ENCODE measurements at places on chromosomes 3 and 15.

GRCh38 chr15:68343579-68344225 lies 66.2 kb downstream of the FEM1B start:
- DNase-seq: no peak

GRCh38 chr3:32492684-32493436 lies 9.8 kb downstream of the CMTM6 start:
- DNase-seq: no peak

DNA sequence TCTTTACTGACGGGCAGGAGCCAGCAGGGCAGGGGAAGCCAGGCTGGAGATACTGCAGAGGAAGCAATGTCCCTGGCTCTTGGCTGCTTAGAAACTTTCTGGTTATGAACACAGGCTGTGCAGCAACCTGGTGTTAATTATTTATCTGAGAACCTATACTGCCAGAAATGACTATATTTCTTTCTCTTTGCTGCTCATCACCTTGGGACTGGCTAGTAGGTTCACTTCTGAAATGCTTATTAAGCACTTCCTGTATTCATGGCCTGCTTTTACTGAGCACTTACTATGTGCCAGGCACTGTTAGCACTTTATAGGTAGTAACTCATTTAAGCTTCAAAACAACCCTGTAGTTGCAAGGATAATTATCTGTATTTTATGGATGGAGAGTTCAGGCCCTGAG lies 57.6 kb downstream of the RAB11A start:
- DNase-seq: no peak

DNA sequence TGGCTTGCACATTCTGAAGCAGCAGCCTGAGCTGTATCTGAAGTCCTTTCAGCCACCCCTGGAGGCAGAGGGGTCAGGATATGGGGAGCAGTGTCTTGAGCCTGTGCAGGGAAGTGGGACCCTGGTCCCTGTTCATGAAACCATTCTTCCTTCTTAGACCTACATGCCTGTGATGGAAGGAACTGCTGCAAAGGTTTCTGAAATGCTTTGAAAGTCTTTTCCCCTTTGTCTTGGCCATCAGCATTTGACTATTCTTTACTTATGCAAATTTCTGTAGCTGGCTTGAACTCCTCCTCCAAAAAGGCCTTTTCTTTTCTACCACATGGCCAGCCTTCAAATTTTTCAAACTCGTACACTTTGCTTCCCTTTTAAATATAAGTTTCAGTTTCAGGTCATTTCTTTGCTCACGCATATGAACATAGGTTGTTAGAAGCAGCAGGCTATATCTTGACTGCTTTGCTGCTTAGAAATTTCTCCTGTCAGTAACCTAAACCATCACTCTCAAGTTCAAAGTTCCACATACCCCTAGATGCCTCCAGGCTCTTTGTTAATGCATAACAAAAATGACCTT lies 62.3 kb downstream of the GALK2 start:
- peak; percentile 10 for DNase-seq

DNA sequence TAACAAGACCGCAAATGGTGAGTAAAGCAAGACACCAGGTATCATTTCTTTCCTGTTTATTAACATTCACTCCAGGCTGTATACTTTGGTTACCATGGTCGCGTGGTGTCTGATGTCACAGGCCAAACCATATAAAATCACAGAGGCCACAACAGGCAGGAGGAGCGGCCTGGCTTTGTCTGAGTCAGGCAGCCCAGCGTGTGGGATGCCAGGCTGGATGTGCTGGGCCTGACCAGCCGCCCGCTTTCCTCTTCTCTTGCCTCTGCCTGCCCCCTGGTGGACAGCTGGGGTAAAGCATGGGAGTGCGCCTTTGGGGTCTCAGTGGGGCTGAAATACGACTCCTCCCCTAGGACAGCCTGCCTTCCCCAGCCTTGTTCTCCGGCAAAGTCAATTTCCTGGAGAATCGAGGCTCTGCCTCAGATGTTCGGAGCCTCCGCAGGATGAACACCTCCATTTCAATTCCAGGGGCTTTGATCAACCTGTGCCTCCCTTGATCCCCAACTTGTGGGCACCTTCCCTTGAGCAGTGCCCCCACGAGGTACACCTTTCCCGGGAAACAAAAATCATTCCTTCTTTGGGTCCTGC lies 78.2 kb downstream of the CCNL1 start:
- peak; percentile 78 for DNase-seq

DNA sequence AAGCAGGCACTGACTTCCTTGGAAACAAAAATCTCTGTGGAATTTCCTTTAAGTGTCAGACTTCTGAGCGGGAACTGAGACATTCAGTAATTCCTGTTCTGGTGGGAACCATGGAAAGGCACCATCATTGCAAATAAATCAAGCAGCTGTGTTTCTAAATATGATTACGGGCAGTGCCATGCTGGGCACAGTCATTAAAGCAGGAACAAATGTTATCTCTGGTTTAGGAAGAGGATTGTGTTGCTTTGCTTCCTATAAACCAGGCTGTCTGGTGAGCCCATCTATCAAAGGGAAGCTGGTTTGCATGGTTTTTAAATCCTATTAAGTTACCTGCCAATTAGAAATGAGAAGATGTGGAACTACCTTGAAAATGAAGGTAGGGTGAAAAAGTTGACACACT lies 86.7 kb downstream of the EBLN2 start:
- no peak for DNase-seq

GRCh38 chr3:44661189-44661588 lies 12.7 kb downstream of the ZNF35 start:
- DNase-seq: no peak

DNA sequence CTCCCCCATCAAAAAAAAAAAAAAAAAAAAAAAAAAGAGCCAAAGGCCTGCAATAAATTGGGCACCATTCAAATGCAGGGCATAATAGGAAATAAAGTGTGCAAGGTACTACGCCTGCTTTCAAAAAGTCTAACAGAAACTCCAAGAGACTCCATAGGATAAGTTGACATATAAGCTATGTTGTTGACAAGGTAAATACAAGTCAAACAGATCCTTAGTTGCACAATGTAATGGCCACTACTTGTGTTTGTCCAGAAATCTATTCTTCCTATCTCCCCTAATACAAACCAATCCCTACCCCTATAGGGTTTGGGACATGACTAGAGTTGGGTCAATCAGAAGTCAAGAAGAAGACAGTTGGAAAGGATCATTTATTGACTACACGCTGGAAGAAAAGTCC lies 16.0 kb downstream of the MAP4 start:
- no peak for DNase-seq

DNA sequence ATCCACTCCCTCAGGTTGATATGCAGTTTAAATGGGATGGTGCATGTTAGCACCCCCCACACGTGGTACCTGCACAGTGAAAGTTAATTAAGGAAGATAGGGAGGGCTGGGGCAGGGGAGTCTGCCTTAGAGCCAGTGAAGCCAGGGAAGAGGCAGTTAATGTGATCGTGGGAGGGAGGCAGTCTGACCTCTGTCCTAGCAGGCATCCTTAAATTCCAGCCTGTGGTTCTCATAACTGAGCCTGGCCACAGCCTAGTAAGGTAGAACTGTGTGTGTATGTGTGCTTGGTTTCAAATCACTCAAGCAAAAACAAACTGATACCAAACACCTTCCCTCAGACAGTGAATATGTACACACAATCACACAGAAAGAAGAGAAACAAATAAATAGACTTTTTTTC lies 319.1 kb upstream of the TLE3 start:
- no peak for DNase-seq

GRCh38 chr3:111299192-111299615 lies 227.6 kb downstream of the NECTIN3 start:
- DNase-seq: no peak

- DNase-seq: no peak
Measured at GRCh38 chr3:121730940-121731687, 18.4 kb downstream of the GOLGB1 start.

DNA sequence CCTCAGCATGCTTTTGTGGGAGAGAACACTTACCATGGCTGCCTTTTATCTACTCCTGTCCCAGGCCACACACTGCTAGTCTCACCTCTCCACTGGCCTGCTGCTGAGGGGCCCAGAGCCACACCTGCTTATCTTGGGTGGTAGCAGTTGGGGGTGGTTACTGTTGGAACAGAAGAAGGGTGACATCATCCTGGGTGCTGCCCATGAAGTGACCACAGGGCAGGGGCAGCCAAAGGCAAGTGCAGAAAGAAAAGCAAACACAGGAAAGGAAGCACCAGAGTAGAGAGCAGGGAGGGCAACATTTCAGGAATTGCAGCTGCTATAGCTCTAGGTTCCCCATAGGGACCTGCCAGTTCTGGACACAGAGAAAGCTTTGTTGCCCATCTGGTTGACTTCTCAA lies 345.2 kb downstream of the VPS13C start:
- DNase-seq: no peak

DNA sequence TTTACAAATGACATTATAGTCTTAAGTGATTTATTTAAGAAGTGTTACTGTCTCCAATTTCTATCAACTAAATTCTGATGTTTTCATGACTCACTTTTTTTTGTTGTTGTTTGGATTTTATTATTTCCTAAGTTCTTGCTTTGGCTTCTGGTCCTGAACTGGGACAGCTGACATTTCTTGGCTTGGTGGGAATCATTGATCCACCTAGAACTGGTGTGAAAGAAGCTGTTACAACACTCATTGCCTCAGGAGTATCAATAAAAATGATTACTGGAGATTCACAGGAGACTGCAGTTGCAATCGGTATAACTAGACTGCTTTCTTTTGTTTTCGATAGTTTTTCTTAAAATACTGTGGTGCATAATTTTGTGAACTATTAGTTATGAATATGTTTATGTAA lies 47.5 kb downstream of the ASTE1 start:
- DNase-seq: no peak

DNA sequence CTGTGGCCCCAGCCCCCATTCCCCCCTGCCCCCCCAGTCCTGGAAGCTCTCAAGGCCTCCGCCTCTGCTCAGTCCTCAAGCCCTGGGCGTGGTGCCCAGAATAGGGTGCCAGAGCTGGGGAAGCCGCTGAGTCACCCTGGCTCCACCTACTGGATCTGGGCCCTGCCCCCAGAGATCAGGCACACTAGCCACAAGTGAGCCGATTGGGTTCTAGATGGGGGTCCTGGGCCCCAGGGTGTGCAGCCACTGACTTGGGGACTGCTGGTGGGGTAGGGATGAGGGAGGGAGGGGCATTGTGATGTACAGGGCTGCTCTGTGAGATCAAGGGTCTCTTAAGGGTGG lies 5.7 kb downstream of the EIF4G1 start:
- DNase-seq: no peak

DNA sequence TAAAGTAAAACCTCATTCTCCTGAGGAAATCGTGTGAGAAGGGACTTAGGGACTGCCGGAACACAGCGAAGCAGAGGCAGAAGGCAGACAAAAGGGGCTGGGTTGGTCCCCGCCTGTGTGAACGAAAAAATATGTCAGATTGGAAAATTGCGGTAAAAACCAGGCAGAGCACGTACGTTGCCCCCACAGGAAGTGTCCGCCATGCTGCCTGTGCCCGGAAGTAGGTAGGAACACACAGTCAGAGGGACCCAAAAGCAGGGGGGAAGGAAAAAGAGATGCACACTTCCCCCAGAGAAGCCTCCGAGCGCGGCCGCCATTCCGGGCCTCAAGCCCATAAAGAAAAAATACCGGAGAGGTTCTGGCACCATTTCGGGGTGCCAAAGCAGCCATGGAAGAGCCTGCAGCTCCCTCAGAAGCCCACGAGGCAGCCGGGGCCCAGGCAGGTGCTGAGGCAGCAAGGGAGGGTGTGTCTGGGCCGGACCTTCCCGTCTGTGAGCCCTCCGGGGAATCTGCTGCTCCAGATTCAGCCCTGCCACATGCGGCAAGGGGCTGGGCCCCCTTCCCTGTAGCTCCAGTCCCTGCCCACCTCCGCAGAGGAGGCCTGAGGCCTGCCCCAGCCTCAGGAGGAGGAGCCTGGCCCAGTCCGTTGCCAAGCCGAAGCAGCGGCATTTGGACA lies at the start of gene MKRN3:
MKRN3 (plus strand) TSS at position 280 of the 676 bp plus-strand sequence; CDS start at position 389, 109 bp downstream.
- DNase-seq: peak; percentile 27

DNA sequence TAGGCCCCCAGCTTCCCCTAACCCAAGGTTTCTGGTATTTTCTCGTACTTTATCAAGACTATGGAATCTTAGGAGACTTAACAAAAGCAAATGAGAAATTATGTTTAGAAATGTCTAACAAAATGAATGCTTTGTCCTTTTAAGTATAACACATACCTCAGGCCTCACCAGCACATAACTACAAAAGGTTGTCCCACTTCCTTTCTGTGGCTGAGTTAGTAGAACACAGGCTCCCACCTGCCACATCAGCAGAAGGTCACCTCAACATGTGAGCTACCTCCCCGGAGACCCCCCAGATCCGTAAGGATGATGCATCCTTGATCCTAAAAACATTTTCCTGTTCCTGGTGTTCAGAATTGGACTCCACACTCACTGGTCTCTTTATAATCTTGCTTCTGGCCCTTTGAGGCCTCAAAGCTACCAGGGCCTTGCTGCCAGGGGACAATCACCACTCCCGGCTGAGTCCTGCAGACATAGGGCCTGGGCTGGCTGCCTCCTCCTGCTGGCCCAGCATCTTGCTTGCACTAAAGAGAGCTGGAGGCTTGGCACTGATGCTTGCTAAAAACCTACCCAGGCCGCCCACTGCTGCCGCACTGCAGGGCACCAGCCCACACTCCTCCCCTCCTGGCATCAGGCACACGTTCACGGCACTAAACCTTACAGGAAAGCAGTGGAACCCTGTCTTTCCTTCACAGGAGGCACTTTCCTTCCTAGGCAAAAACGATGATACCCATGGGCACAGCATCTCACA lies 2.9 kb downstream of the CCRL2 start:
- no peak for DNase-seq

- no peak for DNase-seq
Measured at GRCh38 chr15:81911022-81911971, 134.5 kb downstream of the MEX3B start.

- no peak for DNase-seq
Measured at GRCh38 chr3:68447885-68448284, 484.5 kb downstream of the TAFA4 start.

- no peak for DNase-seq
Measured at GRCh38 chr15:38991126-38991525, 426.5 kb upstream of the RASGRP1 start.

GRCh38 chr3:136893848-136894443 lies 31.9 kb downstream of the NCK1 start:
- DNase-seq: no peak

DNA sequence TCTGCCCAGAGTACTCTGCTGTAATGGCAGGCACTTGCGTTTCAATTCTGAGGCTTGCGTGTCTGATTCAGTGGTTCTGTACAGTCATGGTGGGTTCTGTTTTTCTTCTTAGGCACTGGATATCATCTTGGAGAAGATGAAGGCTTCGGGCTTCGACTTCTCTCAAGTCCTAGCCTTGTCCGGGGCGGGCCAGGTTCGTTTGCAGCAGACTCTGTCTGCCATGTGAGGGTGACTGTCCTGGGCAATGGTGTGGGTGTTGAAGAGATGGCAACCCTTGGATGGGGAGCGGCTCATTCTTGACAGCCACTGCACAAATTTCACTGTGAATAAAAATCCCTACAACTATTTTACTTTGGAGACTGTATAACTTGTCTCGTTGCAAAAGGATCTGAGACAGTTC lies 16.2 kb downstream of the XYLB start:
- no peak for DNase-seq

- DNase-seq: peak; percentile 19
Measured at GRCh38 chr3:142904639-142905436, 16.0 kb upstream of the PCOLCE2 start.

- DNase-seq: no peak
Measured at GRCh38 chr15:67030036-67030762, 35.2 kb upstream of the SMAD3 start.

GRCh38 chr3:177385831-177386301 lies 188.6 kb upstream of the TBL1XR1 start:
- no peak for DNase-seq

All from T-helper 2 cell (primary cell).